ENCODE measurements at places on chromosomes 5 and 9. TPM values are rescaled to one million over a fixed set of nuclear protein-coding genes. Genes with fewer than 3 reads are reported as not detected.

The PDGFRB gene
- total RNA-seq = 1.0 TPM

The CD72 gene
- total RNA-seq = 2.9 TPM

The C9orf153 gene
- total RNA-seq = 0.31 TPM

The PCDHGB4 gene
- total RNA-seq = not detected

- H3K36me3 ChIP-seq = no peaks in the 10 kb centered on the region
- no peak overlapping the region for H3K4me3 ChIP-seq
- no peak overlapping the region for H3K27ac ChIP-seq
Observed at GRCh38 chr5:96318569-96319110, 114.4 kb downstream of the PCSK1 start.

GRCh38 chr5:35436400-35437057 lies 181.1 kb upstream of the SPEF2 start:
- H3K27ac ChIP-seq = no peak overlapping the region
- H3K27me3 ChIP-seq = peaks cover 44% of the 10 kb centered on the region
- peak; percentile 7 for DNase-seq

DNA sequence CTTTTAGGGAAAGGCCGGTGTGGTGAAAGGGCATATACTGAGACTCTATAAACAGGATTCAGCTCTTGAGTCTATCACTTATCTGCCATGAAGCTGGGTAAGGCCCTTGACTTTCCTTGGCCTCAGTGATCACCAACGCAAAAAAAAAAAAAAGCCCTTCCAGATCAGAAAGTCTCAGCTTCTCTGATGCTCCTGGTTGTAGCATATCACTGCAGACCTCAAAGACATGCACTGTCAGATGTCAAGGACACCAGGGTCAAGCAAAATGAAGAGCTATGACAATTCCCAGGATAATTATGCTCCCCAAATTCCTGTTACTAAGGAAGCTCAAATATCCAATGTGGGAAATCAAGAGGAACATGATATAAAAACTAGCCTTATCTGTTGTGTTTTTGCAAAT lies 68.3 kb upstream of the IFNE start:
- H3K4me1 ChIP-seq = peaks cover 35% of the 10 kb centered on the region
- peaks cover 4% of the 10 kb centered on the region for H3K36me3 ChIP-seq
- H3K4me3 ChIP-seq = no peak overlapping the region
- H3K27me3 ChIP-seq = no peaks in the 10 kb centered on the region
- H3K27ac ChIP-seq = no peak overlapping the region
- no peak for DNase-seq

DNA sequence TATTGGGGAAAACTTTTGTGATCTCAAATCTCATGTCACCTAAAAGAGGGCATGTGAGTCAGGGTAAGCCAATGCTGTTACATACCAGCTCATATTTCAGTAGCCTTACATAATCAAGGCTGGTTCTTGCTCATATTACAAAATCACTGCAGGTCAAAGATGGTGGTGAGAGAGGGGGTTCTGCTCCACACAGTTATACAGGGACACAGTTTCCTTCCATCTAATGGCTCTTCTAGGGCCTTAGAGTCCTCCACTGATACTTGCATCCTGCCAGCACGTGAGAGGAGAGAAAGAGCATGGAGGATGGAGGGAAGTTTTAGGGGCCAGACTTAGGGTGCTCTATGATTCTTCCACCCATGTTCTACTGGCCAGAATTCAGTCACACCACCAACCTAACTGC lies 130.0 kb downstream of the LIFR start:
- no peaks in the 10 kb centered on the region for H3K36me3 ChIP-seq
- H3K4me1 ChIP-seq = no peaks in the 10 kb centered on the region
- no peak for DNase-seq
- H3K4me3 ChIP-seq = no peak overlapping the region

GRCh38 chr9:35510754-35511428 lies 21.0 kb downstream of the RUSC2 start:
- no peaks in the 10 kb centered on the region for H3K27me3 ChIP-seq
- DNase-seq = no peak
- H3K36me3 ChIP-seq = no peaks in the 10 kb centered on the region
- no peak overlapping the region for H3K27ac ChIP-seq
